ENCODE measurements at places on chromosomes 16 and 17.

- no peak for DNase-seq
Observed at GRCh38 chr16:87117936-87118335, 199.3 kb downstream of the C16orf95 start.

DNA sequence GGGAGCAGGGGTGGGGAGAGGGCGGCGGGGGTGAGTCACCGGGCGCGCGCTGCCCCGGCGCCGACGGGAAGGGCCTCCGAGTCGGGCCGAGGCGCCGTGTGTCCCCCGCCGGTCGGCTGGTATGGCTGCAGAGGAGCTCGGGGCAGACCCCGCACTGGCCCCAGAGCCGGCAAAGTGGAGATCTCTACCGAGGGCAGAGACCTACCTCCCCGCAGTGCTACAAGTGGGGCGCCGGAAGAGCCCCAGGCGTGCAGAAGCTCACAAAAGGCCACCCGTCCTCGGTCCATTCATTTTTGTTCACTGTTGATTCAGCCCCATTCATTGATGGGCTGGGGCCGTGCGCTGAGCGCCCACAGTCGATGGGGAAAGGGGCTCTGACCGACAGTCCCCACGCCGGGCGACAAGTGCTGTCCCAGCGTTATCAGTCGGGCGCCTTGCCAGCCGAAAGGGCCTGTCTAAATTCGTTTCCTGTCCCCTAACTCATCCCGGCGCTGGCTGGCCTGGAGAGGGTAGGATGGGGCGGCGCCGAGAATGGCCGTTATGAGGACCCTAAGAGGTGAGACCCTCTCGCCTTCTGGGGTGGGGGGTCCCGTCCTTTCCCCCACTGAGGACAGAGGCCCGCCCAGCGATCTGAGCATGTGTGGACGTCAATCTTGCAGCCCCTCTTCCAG, 709 bp upstream of the ENO3 start:
- no peak for DNase-seq

GRCh38 chr17:71237903-71238538, 882.8 kb upstream of the SOX9 start:
- peak; percentile 53 for DNase-seq

GRCh38 chr17:65271296-65271695, 134.1 kb downstream of the RGS9 start:
- DNase-seq, result no peak

- peak; percentile 22 for DNase-seq
Observed at GRCh38 chr17:42010898-42011516, 6.2 kb downstream of the DNAJC7 start.

GRCh38 chr16:525520-526180, 1.9 kb upstream of the CAPN15 start:
- DNase-seq, result peak; percentile 92

GRCh38 chr16:630815-631405, at the start of gene WFIKKN1:
Gene WFIKKN1 (plus strand): TSS chr16:630985. CDS start chr16:631254, 269 bp downstream.
- no peak for DNase-seq

GRCh38 chr17:45086865-45087503, 25.9 kb downstream of the NMT1 start:
- DNase-seq, result no peak

DNA sequence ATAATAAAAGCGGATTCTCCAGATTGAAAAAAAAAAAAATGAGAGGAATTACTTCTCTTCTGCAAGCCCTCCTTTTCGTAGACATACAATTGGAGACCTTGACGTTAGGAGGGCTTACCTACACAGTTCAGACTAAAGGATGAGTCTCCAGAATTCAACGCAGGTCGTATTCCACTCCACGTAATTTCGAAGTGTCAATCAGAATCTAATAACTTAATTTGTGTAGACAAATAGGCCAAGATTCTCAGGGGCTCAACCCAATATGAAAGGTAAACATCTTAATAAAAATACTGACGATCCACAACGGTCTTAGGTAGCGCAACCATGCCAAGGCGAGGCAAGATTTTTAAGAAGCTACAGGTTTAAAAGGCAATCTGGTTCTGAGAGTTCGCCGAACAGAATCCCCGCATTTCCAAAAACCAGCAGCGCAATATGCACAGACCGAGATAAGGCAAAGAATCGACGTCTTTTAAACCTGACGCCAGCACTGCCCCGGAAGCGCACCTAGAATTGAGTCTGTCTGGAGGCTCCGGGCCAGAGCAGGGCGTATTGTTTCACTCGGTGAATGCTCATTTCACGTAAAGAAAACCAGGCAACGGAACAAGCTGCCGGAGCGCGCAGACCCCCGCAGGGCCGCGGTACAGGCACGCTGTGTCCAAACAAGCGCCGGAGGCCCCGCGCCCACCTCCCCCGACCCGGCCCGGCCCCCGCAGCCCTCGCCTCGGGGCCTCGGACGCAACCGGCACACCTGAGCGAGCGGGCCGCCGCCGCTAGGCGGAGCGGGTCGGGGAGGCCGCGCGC, 623 bp downstream of the MBTPS1 start:
- DNase-seq, result peak; percentile 39

DNA sequence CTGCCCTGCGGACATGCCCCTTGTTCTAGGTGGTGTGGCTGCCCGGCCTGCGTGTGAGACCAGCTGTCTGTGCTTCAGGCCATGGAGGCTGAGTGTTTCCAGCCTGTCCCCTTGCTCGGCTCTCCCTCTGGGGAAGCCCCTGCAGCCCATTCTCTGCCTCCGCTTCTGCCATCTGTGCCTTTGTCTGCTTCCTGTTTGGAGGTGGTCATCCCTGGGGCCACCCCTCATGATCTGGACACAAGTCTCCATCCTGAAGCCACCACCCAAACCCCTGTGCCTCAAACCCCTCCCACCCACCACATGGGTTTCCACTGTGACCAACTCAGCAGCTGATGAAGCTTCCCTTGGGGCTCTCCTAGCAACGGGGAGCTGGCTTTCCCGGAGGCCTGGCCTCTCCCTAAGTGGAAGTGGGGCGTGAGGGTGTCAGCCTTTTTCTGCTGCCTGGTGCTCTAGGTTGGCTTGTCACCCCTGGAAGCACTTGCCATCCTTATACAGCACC, 184.9 kb downstream of the SEC14L1 start:
- no peak for DNase-seq

- DNase-seq, result no peak
Observed at GRCh38 chr17:57919918-57920317, 35.3 kb downstream of the CUEDC1 start.

DNA sequence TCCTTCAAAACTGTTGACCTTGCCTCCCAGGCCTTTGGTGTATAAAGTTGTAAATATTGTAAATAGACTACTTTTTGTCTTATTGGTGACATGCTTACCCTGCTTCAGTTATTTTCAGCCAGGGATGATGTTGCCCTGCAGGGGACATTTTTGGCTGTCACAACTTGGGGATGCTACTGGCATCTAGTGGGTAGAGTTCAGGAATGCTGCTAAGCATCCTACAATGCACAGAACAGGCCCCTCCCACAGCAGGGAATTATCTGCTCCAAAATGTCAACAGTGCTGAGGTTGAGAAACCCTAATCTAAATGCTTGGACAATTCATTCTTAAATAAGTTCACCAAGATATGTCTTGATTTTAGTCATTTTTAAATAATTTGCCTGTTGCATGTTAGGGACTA, 459.8 kb downstream of the PMP22 start:
- DNase-seq, result no peak

DNA sequence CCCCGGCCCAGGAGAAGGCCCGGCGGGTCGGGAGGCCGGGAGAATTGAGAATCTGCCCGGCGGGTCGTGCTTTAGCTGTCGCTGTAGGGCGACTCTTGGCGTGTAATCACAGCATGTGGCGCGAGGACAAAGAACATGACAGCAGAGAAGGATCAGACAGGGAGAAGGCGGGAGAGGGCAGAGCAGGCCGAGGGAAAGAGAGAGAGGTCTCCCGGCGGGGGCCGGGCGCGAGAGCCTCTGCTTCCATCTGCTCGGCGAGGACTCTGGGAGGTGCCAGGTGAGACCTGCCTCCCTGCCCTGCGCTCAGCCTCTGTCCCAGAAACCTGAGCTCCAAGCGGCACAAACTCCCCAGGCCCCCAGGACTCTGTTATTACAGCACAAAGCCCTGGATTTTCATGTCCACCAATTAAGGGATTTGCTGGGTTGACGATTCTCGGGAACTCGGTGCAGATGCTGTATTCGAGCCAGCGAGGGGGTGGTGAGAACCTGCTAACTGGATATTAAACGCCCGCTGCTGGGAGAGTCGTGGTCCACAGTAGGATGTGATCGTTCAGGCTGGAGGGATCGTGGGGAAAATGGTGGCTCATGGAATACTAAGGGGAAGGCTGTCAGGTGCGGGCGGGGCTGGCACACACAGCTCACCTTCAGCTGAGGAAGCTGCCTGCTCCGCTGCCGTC, 172.0 kb upstream of the CIBAR2 start:
- no peak for DNase-seq

GRCh38 chr16:2866431-2866830, 8.5 kb upstream of the PRSS22 start:
- DNase-seq, result no peak

DNA sequence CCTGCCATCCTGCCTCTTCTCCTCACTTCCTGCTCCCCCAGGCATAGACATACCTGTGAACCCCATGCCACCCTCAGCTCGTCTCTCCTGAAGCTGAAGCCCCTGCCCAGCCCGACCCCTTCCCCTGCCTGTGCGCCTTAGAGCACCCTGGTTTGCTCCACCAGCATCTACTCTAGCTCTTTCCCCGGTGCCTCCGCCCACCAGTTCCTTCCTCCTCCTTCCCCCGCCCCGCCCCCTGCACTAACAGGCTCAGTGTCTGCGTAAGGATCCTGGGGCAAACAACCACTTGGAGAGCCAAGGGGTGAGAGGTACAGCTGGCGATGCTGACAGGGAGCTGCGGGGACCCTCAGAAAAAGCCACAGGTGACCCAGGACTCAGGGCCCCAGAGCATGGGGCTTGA, 1.9 kb downstream of the GPR142 start:
- DNase-seq, result no peak

Measured in IMR-90 (cell line).